A673 (cell line): ENCODE measurements at places on chromosomes 5 and 9. TPM values are rescaled to one million over a fixed set of nuclear protein-coding genes. Genes with fewer than 3 reads are reported as not detected.

Gene SPATA31C1
- total RNA-seq, result not detected in 2 replicates

Gene CXCL14
- total RNA-seq, result 0.17 TPM in 1 of 2 replicates, not detected in the other

Gene PLAC8L1
- 1.9 and 2.7 TPM in 2 replicates for total RNA-seq

Gene ADAMTS6
- 2.6 and 2.8 TPM in 2 replicates for total RNA-seq

Gene MOB3B
- total RNA-seq, result 0.19 and 0.31 TPM in 2 replicates

Gene GNAQ
- 68.6 and 69.9 TPM in 2 replicates for total RNA-seq

Gene OTP
- not detected in 2 replicates for total RNA-seq

Gene CWC27
- 38.0 and 43.3 TPM in 2 replicates for total RNA-seq

Gene EPB41L4B
- total RNA-seq, result 0.07 TPM in 1 of 2 replicates, not detected in the other
